ENCODE measurements at places on chromosomes 4 and X. TPM values are rescaled to one million over a fixed set of nuclear protein-coding genes. Genes with fewer than 3 reads are reported as not detected.

Gene SHOX
- total RNA-seq = not detected

Gene SLC34A2
- 0.35 TPM for total RNA-seq

- no peak for DNase-seq
These were observed 108.4 kb downstream of the LINC00632 start for GRCh38 chrX:140817943-140818342.

Gene PABPC4L
- not detected for total RNA-seq

GRCh38 chr4:108203377-108203776 lies 34.6 kb upstream of the LEF1 start:
- DNase-seq = no peak

Gene CFP
- total RNA-seq = 0.96 TPM

DNA sequence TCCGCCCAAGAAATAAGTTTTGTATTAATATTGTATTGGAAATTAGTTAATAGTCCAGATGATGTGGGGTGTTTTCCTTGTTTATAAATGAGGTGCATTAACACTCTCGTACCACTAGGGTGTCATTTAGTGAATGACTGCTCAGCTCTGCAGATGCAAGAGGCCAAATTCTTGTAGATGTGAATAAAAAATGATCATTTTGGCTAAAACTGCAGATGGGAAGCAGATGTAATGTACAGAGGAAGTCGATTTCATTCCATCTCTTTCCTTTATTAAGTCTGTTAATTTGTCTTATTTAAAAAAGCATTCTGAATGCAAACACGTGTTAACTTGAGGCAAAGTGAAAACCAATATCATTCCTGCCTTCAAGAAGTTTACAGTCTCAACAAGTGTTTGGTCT lies 108.1 kb downstream of the DHX15 start:
- no peak for DNase-seq

Gene WDR1
- total RNA-seq = 467 TPM

Gene ARSJ
- total RNA-seq = 6.1 TPM

Gene SPANXN3
- total RNA-seq = not detected

- no peak for DNase-seq
These were observed 5.6 kb upstream of the SPRY1 start for GRCh38 chr4:123390846-123391456.

Gene RNF128
- 51.5 TPM for total RNA-seq

DNA sequence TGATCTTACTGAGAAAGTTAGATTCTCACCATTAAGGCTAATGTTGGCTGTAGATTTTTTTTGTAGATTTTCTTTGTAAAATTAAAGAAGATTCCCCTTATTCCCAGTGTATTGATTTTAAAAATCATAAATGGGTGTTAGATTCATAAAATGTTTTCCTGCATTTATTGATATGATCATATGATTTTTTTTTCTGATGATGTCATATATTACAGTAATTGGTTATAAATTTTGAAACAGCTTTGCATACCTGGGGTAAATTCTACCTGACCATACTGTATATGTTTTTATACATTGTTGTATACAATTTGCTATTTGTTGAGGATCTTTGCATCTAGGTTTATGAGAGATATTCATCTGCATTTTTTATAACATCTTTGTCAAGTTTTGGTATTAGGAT lies 880.3 kb upstream of the GRIA3 start:
- DNase-seq = no peak

DNA sequence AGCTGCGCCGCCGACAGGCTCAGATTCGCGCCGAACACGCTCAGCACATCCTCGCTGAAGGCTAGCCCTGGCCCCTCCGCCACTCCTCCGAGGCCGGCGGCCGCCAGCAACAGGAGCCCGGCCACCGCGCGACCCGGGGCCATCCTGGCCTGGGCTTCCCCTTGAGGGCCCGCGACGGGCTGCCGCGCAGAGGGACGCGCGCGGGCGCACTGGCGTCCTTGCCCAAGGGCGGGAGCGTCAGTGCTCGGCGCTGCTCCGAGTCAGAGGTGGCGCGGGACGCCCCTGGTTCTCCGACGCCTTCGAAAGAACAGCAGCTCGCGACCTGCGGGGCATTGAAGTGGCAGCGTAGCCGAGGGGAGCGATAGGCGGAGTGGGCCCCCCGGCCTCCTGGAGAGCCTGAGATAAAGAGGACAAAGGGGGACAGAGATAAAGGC lies 745 bp downstream of the SLC39A8 start:
- peak; percentile 64 for DNase-seq

DNA sequence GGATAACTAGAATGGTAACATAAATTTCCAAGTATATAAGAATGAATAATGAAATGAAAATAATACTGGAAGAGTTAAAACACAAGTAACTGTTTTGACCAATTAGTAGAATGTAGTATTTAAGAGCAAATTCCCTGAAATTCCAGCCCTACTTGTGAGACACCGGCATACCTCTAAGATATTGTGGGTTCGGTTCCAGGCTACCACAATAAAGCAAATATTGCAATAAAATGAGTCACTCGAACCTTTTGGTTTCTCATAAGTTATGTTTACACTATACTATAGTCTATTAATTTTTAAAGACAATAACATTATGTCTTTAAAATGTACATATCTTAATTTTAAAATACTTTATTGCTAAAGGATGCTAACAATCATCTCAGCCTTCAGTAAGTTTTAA lies 15.2 kb upstream of the IQCM start:
- no peak for DNase-seq

DNA sequence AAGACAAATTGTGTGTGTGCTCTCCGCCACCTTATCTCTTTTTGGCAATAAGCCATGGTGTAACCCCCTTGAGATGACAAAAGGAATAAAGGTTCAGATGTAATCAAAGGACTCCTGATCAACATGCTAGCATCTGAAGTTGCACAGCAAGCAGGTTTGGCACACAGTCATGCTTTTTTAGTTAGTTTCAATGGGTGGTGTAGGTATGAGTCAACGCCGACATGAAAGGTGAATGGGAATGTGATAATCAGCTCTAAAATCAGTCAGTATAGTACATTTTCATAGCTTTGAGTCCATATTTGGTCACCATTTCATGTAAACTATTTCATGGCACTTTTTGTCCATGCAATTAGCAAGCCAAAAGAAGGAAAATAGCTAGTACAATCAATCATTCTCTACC lies 50.4 kb upstream of the ETNPPL start:
- DNase-seq = no peak

- DNase-seq = no peak
These were observed 75.8 kb downstream of the STIM2 start for GRCh38 chr4:26936284-26937065.

DNA sequence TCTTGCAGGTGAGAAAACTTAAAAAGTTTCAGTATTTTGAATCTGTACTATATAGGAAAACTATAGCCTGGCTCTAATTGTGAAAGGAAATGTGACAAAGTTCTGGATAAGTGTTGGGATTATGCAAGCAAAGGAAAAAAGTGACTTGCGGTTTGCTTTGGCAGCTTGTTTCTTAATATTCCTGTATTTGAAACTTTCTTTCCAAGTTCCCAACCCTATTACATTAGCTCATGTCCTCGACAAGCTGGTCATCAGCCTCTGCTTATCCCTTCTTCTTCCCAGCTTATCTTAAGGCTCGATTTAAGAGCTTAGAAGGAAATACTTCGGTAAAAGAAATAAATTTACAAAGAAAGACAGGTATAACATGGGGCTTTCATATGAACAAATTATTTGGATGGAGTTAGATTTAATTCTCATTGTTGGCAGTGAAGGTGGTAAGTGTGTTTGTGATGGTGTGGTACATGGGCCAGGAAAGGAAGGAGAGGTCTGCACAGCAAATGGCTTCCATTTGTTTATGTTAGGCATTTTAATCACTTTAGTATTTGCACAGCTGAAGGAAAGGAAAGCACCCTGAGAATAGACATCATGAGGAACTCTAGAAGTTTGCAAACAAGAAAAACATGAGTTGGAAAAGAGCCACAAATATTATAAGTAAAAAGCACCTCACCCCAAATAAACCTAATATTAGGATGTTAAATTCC lies 5.1 kb upstream of the MYOZ2 start:
- no peak for DNase-seq

DNA sequence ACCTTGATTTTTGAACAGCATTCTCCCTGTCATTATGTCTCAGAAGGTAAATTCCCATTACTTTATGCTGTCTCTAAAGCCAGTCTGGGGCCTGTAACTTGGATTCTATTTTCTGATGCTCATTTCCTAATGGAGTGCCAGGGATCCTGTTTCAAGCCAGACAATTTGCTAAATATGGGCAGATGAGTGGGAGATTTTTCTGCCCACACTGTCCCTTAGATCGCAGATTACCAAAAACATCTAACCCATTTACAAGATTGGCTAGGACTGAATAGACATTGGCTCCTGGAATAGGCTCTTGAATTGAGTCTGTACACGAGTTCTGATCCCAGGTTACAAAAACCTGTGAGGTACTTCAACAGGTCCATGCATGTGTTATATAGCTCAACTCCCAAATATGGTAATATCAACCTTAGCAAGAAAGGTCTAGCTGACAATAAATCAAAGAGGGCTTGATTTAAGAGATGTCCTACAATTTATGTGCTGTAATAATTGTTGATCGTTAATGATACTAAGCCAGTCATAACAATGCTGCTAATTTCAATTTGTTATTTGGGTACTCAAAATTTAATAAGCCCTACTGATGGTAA lies 5.7 kb downstream of the GPC3 start:
- DNase-seq = no peak
